Iris pigment epithelial cell (primary cell): ENCODE measurements at places on chromosomes 13 and 19.

DNA sequence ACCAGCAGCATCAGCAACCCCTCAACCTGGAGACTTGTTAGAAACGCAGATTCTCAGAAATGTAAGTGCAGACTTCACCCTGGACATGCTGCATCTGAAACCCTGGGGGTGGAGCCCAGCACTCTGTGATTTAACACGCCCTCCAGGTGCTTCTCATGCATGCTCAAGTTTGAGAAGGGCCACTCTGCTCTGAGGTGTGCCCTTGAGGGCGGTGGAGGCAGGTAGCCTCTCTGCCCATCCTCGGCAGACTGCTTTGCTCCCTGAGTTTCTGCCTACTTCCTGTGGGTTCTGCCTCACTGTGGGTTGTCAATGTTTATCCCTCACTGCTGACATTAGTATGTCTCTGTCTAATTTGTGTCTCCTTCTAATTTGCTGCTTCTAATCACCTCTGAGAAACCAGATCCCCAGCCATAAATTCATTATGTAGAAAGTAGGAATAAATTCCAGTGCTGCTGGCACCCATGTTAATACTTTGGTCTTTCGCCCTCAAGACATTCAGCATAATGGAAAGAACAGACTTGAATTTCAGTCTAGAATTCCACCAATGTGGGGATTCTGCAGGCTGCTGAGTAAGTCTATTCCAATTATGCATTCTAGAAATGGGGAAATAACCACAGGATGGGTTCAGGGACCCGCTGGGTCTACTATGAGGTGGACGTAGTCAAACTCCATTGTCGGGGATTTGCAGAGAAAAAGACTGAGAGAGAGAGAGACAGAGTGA, 51.3 kb upstream of the CYSLTR2 start:
- no peak for DNase-seq

- peak; percentile 95 for DNase-seq
These were observed 87.6 kb downstream of the CAB39L start for GRCh38 chr13:49356223-49356622.

DNA sequence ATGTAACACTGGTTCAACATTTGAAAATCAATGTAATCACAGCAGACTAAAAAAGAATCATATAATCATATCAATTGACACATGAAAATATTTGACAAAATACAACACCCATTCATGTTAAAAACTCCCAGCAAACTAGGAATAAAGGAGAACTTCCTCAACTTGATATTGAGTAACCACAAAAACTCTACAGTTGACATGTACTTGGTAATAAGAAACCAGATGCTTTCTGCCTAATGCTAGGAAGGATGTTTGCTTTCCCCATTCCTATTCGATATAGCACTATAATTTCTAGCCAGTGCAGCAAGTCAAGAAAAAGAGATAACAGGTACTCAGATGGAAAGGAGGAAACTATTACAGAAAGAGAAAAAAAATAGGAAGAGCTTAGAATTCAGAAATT, 26.9 kb downstream of the UFM1 start:
- peak; percentile 64 for DNase-seq

DNA sequence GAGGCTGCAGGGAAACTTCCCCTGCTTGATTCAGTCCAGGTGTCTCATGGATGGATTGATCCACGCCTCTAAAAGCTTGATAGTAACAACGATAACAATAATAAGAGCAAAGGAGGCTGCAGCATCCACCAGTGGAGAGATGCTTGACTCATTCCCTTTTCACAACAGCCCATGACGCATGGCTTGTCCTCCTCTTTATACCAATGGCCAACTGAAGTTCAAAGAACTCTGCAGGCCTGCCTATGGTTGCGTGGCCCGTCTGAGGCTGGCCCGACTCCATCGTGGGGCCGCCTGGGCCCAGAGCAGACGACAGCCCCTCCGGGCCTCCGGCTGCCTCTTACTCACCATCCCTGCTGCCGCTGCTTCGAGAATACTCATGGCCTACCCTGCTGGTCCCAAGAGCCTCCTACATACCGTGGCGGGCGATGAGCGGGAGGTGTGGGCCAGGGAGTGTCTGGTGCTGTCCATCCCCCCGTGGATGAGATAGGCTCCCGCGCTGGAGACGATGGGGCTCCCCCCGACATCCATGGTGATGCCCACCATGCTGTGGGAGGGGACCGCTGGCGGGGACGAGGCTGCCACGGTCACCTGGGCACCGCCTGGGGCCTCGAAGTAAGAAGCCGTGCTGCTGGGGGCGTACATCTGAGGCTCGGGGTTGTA, 61.8 kb upstream of the RANBP3 start:
- no peak for DNase-seq

GRCh38 chr19:54416695-54417491, 1.6 kb downstream of the TTYH1 start:
- no peak for DNase-seq

- no peak for DNase-seq
These were observed 179.4 kb upstream of the TMTC4 start for GRCh38 chr13:100854006-100854405.

GRCh38 chr19:24033963-24034342, 53.0 kb upstream of the ZNF254 start:
- DNase-seq: peak; percentile 81

- DNase-seq: peak; percentile 10
These were observed 135.8 kb downstream of the RXFP2 start for GRCh38 chr13:31875134-31875533.

GRCh38 chr19:15476325-15476724, 3.0 kb downstream of the PGLYRP2 start:
- no peak for DNase-seq

DNA sequence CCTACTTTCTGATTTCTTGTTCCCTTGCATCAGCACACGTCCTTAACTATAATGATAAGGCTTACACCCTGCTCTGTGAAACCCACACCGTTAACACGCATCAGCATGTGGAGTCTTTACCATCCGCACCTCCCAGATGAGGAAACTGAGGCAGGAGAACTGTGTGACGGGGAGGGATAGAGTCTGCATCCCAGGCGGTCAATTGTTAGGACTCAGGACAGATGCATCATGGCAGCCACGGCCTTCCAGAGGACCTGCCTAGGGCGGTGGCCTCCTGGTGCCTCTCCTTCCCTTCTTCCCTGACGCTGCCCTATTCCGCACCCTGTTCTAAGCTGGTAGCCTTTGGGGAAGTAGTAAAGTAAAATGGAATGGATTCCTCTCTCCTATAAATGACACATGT, 326.0 kb downstream of the TEX29 start:
- no peak for DNase-seq

- DNase-seq: no peak
These were observed 58.7 kb downstream of the TUBGCP3 start for GRCh38 chr13:112529216-112529615.

GRCh38 chr13:38680912-38681311, 6.0 kb upstream of the FREM2 start:
- DNase-seq: no peak

GRCh38 chr13:44440046-44440608, 66.5 kb downstream of the SERP2 start:
- no peak for DNase-seq

- DNase-seq: no peak
These were observed 788.4 kb upstream of the PRR20A start for GRCh38 chr13:56352361-56352760.

GRCh38 chr19:43789029-43789428, 8.3 kb upstream of the KCNN4 start:
- peak; percentile 54 for DNase-seq

GRCh38 chr19:4374498-4375163, 25.7 kb downstream of the SH3GL1 start:
- peak; percentile 76 for DNase-seq

GRCh38 chr13:28467034-28467433, 27.9 kb downstream of the FLT1 start:
- no peak for DNase-seq

GRCh38 chr19:35083691-35084508, 31.7 kb upstream of the FXYD3 start:
- DNase-seq: no peak

DNA sequence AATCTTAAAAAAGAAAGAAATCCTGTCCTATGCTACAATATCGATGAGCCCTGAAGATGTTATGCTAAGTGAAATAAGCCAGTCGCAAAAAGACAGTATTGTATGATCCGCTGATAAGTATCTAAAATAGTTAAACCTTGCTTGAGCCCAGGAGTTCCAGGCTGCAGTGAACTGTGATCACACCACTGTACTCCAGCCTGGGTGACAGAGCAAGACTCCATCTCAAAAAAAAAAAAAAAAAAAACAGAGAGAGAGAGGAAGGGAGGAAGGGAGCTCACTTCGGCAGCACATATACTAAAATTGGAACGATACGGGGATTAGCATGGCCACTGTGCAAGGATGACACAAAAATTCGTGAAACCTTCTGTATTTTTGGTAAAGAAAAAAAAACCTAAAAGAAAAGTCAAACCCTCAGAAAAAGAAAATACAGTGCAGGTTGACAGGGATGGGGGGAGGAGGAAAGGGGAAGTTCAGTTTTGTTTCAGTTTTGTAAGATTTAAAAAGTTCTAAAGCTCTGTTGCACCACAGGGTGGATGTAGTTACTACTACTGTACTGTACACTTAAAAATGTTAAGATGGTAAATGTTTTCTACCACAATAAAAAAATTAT, 8.4 kb downstream of the CLASRP start:
- no peak for DNase-seq

DNA sequence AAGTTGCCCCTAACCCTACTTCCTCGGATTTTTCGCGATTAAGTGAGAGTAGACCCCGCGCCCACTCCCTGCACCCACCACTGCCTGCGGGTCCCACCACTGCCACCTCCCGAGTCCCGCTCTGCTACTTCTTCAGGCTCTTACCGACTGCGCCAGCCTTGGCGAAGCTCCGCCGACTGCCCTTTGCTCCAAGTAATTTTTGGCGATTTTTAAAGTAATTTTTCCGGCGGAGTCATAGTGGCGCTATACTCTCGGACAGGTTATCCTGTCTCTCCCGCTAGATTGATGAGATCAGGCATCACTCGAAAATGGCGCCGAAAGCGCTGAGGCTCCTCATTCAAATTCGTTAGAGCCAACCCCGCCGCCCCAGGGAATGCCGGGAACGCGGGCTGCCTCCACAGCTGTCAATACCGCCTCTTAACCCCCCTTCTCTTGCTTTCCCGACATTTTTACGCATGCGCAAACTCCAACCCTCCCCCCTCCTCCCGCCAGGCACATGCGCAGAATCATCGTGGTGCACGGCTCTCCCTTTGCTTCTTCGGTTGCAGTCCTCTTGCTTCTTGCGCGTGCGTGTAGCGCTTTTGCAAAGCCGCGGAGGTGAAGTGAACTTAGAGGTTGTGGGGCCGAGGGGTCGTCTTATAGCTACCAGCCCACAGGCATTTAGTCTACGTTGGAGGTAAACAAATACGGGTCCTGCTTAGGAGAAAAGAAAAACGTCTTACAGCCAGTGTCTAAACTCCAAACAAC, 66.6 kb downstream of the KCNRG start:
- DNase-seq: peak; percentile 99

- DNase-seq: peak; percentile 50
These were observed 26.2 kb downstream of the OPA3 start for GRCh38 chr19:45558399-45558878.

GRCh38 chr13:110419946-110420345, 112.9 kb downstream of the COL4A2 start:
- no peak for DNase-seq

DNA sequence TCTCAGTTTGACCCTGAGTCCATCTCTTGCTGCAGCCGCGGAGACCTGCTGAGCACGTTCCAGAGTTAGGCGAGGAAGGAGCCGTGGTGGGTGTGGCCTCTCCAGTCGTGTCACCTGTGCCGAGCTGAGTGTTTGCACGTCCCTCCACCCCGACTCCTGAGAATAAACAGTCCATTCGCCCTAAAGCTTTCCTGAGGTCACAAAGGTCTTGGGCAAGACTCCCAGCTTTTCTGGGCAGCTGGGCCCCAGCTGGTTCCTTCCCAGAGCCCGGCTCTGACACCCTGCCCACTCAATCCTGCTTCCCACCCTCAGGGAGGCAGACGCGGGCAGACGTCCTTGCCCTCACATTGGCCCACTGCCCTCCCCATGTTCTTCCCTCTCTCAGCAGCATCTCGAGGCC, 142.2 kb downstream of the KCTD15 start:
- DNase-seq: no peak

DNA sequence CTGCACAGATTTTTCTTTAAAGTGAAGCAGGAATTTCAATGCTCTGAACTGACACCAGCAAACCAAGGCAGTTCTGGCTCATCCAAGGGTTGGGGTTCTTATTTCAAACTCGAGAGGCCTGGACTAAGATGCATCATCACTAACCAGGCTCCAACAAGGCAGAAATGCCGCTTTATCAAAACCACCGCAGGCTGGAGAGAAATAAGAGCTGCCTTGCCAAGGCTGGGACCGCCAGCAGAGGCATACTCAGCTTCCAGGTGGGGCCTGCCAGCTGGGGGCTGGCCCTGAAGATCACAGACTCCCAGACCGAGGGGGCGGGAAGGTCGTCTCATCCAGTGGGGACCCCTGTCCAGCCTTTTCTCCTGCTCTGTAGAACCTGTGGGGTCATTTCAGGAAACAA, 37.4 kb upstream of the GAS6 start:
- DNase-seq: peak; percentile 21

DNA sequence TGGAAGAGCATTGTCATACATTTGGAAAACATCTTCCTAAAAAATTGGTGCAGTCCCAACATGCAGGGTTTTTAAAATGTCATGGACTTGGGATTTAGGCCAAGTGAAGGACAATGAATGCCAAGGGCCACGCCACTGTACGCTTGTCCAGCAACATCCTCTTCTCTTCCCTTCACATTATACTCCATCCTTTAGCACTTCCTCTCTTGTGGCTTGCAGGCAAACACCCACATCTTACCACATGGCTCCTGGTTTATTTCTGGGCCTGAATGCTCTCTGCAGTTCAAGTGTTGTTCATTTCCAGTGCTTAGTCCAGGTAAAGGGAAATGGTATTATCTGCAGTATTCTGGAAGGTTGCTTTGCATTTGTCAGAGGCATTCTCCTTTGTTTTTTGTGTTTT, 45.0 kb downstream of the CBY2 start:
- DNase-seq: no peak

- no peak for DNase-seq
These were observed 4.8 kb downstream of the ADPRHL1 start for GRCh38 chr13:113448545-113448884.

DNA sequence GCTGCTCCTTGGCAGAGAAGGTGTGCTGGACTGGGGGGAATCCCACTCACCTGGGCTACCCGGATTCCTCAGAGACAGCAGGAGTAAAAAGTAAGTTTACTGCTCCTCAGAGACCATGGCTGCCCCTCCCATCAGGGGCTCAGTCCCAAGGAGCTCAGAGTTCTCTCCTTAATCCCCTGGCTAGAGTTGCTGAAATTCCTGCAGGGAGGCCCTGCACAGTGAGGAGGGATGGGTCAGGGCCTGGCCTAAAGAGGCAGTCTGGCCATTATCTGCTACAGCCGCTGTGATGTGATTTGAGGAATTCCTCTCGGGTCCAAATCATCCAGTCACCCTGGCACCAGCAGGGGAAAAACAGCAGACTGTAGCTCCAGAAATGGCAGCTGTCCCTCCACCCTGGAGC, 502.5 kb downstream of the PCDH17 start:
- DNase-seq: no peak

DNA sequence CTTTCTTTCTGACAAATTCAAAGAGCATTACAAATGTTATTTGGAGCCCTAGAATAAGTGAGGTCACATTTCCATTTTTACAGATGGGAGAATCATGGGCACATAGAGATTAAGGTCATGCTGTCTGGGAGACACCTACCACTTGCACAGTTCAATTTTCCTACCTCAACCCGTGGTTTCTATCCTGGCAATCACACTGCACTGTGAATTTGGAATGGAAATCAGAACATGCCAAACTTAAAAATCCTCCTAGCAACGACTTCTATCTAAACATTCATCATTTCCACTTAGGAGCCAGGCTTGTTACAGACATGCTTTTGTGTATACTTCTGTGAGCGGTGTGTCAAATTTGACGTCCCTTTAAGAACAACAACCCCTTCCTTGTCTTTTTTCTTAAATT, 251.5 kb downstream of the DNAJC15 start:
- no peak for DNase-seq

- no peak for DNase-seq
These were observed 82.2 kb upstream of the USP29 start for GRCh38 chr19:57037556-57037955.
